Right atrium auricular region (tissue), 2 donors: ENCODE measurements at places on chromosomes 5 and 9. TPM values are rescaled to one million over a fixed set of nuclear protein-coding genes. Genes with fewer than 3 reads are reported as not detected.

- no peaks in the 10 kb centered on the region for H3K27me3 ChIP-seq
- DNase-seq: no peak
- H3K36me3 ChIP-seq: no peaks in the 10 kb centered on the region
Observed at GRCh38 chr5:41638685-41639084, 128.3 kb upstream of the PLCXD3 start.

GRCh38 chr9:1659363-1659690 is 355.8 kb upstream of the SMARCA2 start:
- H3K27ac ChIP-seq: no peak overlapping the region
- no peaks in the 10 kb centered on the region for H3K4me1 ChIP-seq
- H3K36me3 ChIP-seq: no peaks in the 10 kb centered on the region

GRCh38 chr5:43233946-43234345 is 41.9 kb downstream of the NIM1K start:
- H3K27ac ChIP-seq: no peak overlapping the region
- H3K27me3 ChIP-seq: no peaks in the 10 kb centered on the region
- H3K4me3 ChIP-seq: no peak overlapping the region
- no peaks in the 10 kb centered on the region for H3K4me1 ChIP-seq

DNA sequence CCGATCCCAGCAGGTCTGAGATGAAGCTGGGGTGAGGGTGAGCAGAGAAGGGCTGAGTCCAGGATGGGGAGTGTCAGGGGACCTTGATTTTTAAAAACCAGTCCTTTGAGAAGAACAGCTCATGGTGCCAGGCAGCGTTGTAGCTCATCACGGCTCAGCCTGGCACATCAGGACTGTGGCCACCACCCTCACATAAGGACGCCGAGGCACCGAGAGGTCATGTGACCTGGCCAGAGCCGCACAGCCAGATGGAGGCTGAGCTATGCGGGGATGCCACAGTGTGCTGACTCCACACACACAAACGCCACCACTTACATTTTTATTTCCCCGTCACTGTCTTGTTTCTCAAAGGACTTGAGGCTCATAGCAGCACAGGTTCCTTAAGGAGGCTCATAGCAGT is 32.9 kb upstream of the CEP72 start:
- no peaks in the 10 kb centered on the region for H3K27me3 ChIP-seq
- H3K4me3 ChIP-seq: no peak overlapping the region
- H3K36me3 ChIP-seq: no peaks in the 10 kb centered on the region

The PLAC8L1 gene
- total RNA-seq: not detected

DNA sequence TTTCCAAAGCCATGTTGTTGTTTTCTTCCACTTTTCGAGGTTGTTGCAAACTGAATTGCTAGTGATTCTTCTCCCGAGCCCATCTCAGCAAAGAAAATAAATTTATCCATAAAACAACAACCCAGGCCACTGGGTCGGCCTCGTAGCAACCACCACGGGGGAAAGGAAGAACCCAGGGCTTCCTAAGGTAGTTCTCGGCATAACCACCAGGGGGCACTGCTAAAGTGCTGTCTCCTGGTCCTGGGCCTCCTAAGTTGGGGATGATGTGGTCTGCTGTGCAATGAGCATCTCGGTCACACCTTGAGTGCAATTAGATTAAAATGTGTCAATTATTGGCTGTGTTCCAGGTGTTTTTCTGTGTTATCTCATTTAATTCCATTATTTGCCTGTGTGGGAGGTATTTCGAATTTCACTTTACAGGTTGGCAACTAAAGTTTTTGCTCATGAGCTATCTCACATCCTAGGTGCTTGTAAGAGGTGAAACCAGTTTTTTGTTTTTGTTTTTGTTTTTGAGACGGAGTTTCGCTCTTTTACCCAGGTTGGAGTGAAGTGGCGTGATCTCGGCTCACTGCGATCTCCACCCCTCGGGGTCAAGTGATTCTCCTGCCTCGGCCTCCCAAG is 102.8 kb upstream of the DAP start:
- no peak overlapping the region for H3K4me3 ChIP-seq
- no peak for DNase-seq
- H3K4me1 ChIP-seq: no peaks in the 10 kb centered on the region
- no peak overlapping the region for H3K27ac ChIP-seq
- H3K27me3 ChIP-seq: no peaks in the 10 kb centered on the region

DNA sequence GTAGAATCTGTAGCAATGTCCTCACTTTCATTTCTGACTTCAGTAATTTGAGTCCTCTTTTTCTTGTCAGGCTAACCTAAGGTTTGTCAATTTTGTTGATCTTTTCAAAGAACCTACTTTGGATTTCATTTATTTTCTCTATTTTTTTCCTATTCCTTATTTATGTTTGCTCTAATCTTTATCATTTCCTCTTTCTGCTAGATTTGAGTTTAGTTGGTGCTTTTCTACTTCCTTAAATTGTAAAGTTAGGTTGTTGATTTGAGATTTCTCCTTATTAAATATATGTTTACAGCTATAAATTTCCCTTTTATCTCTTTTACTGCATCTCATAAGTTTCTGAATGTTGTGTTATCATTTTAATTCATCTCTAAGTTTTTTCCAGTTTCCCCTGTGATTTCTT is 75.1 kb upstream of the FAM120A start:
- H3K27ac ChIP-seq: no peak overlapping the region
- no peaks in the 10 kb centered on the region for H3K4me1 ChIP-seq
- H3K4me3 ChIP-seq: no peak overlapping the region
